AML-193 (cell line): ENCODE measurements at places on chromosomes 12 and 14.

GRCh38 chr12:13337791-13338190 is 141.3 kb downstream of the EMP1 start:
- DNase-seq, result no peak

- no peak for DNase-seq
Measured at GRCh38 chr12:43551971-43552559, at the start of gene ADAMTS20. Gene ADAMTS20 (minus strand): TSS chr12:43552203. CDS start chr12:43551921, 282 bp downstream.

- DNase-seq, result no peak
Measured at GRCh38 chr12:112167718-112168525, 42.6 kb downstream of the TRAFD1 start.

- DNase-seq, result no peak
Measured at GRCh38 chr14:100950024-100950423, 46.5 kb upstream of the RTL1 start.

- DNase-seq, result no peak
Measured at GRCh38 chr12:61923152-61923551, 337.1 kb upstream of the USP15 start.

DNA sequence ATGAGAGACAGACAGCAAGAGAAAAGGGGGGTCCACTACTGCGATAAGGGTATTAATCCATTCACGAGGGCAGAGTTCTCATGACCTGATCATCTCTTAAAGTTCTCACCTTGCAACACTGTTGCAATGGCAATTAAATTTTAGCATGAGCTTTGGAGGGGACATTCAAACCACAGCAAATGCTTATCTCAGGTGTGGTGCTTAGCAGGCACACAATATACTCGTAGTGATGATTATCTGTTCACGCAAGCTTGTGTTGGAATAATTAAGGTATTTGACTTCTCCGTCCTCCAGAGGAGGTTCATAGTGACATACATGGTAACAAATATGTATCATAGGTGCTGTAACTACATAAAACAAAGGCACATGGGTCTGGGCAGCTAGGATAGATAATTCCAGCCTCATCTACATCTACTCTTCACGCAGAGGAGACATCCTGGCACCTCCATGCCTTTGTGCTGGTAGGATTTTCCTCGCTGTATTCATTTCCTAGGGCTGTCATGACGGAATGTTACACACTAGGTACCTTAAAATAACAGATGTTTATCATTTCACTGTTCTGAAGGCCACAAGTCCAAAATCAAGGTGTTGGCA is 221.2 kb downstream of the RBM19 start:
- DNase-seq, result no peak

DNA sequence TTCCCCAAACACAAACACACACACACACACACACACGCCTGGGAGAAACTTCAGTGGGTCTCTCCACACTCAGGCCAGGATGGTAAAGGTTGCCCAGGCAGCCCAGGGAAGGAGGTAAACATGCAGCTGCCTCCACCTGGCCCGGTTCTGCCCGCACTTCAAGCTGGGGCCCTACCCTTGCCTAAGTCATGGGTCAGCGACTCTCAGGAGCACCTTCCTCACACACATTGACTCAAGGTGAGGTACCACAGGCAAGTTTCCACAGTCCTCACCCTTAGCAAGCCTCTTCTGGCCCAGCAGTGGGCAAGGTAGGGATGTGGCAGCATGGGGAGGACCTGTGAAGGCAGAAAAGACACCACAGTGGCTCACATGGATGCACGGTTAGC is 14.1 kb upstream of the FAIM2 start:
- DNase-seq, result no peak

- no peak for DNase-seq
Measured at GRCh38 chr14:67881225-67881624, 61.6 kb downstream of the RAD51B start.

DNA sequence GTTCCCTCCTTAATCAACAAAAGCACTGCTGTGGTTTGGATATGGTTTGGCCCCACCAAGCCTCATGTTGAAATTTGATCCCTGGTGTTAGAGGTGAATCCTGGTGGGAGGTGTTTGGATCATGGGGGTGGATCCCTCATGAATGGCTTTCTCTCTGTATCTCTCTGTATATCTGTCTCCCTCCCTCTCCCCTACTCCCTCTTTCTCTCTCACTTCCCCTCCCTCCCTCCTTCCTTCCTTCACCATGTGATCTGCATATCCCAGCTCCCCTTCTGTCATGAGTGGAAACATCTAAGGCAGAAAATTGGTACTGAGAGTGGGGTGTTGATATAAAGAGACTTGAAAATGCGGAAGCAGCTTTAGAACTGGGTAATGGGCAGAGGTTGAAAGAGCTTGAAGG is 5.2 kb downstream of the GSKIP start:
- DNase-seq, result no peak

DNA sequence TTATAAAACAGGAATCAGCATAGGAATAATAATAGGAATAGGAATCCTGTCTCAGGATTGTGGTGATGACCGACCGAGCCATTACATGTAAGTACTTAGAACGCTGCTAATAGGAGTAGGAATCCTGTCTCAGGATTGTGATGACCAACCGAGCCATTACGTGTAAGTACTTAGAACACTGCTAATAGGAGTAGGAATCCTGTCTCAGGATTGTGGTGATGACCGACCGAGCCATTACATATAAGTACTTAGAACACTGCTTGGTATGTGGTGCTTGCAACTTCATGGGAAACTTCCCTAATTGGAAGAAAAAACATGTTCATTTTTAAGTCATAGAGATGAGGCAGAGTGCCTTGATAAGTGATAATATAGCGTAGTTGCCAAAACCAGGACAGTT is 30.0 kb downstream of the ELK3 start:
- DNase-seq, result no peak

- no peak for DNase-seq
Measured at GRCh38 chr14:105665247-105665950, 139.0 kb downstream of the TMEM121 start.

DNA sequence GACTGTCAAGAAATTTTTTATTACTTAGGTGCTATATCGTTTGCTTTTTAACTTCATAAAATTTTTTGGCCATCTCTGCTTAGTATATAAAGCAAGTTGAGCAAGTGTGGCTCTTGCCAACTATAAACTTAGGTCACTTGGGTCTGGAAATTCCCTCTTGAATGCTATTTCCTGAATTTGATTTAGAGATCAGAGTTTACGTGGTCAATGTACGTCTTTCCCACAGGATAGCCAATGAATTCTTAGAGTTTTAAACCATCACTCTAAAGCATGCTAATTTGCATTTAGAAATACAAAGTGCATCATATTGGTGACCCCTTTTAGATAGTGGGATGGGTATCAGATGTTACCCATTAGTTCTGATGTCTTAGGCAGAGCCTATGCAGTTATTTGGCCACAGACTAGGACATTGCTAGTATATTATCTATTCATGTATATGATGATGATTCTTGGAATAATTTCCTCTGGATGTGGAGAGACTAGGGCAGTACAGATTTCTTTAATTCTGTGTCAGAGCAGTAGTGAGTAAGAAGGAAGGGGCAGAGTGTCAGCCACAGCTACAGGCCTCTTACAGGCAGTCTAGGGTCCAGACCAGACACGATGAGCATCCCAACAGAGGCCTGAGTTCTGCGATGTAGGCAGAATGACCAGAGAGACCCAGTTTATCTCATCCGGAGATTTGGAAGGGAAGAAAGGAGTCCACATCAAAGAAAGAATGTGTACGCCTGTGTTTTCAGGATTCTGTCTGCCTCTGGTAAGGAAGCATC is 30.3 kb downstream of the SCN8A start:
- no peak for DNase-seq

DNA sequence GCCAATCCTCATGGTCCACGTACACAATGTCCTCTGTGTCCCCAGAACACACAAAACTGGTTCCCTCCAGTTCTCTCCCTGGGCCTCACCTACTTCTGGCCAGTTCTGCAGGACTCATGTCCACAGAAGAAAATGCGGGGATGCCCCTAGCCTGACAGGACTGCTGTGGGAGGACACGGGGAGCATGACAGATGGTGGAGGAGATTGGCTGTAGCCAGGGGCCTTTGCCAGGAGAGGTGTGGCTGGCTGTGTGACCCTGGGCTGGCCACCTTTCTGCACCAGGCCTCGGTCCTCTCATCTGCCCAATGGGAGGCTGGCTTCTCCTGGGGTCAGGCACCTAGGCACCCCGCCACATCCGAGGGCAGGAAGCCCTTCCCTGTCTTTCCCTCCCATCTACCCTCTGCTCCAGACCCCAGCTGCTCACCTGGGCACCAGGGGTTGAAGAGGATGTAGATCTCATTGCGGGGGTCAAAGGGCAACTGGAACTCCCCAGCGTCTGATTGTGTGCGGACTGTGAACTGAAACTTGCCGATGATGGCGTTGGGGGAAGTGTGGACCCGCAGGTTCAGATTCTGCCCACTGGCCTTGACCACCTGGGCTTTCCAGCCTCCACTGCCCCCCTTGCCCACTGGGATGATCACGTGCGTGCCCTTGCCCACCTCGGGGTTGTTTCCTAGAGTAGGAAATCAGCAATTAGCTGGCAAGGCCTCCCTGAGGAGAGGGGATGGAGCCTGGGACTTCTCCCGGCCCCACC is 2.8 kb downstream of the TGM1 start:
- DNase-seq, result no peak

DNA sequence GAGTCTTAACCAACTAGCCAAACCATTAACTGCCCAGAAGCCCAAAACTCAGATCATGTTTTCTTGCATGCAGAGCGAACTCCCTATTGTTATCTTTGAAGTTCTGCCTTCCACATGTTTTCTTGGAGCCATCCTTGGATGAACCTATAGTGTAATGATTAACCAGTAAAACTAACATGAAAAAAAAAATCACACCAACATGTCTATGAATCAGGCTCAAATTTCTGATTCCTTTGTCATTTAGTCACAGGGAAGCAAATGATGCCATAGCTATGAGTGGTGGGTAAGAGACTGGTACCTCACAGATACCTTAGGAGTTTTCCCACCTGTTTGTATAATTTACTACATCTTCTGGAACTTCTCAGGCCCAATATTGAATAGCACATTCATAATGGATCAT is 70.7 kb downstream of the PTPRO start:
- DNase-seq, result no peak

- no peak for DNase-seq
Measured at GRCh38 chr14:92475037-92475436, 38.5 kb upstream of the RIN3 start.

DNA sequence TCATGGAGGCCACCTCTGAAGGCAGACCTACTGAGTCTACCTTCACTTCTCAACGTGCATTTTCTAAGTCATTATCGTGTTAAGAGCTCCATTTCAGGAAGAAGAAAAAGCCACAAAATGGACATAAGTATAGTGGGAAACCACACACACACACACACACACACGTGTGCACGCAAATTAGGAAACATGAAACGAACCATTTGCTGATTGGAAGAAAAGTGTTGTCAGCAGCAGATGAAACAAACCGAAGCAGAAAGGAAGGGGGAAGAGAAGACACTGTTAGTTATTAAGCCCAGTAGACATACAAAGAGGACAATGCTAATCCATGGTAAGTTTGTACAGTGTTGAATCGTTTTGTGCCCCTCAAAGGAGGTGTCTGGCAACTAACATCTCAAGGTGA is 9.9 kb upstream of the VPS33A start:
- DNase-seq, result no peak

- no peak for DNase-seq
Measured at GRCh38 chr12:96335270-96335669, 65.0 kb downstream of the CDK17 start.

- DNase-seq, result no peak
Measured at GRCh38 chr14:105374389-105374788, 23.9 kb upstream of the TEX22 start.

GRCh38 chr12:131833896-131834641 is 5.9 kb downstream of the MMP17 start:
- DNase-seq, result no peak

GRCh38 chr12:6823182-6824084 is 1.8 kb downstream of the GPR162 start:
- DNase-seq, result no peak

GRCh38 chr12:8894378-8894777 is 19.9 kb upstream of the PHC1 start:
- DNase-seq, result no peak

DNA sequence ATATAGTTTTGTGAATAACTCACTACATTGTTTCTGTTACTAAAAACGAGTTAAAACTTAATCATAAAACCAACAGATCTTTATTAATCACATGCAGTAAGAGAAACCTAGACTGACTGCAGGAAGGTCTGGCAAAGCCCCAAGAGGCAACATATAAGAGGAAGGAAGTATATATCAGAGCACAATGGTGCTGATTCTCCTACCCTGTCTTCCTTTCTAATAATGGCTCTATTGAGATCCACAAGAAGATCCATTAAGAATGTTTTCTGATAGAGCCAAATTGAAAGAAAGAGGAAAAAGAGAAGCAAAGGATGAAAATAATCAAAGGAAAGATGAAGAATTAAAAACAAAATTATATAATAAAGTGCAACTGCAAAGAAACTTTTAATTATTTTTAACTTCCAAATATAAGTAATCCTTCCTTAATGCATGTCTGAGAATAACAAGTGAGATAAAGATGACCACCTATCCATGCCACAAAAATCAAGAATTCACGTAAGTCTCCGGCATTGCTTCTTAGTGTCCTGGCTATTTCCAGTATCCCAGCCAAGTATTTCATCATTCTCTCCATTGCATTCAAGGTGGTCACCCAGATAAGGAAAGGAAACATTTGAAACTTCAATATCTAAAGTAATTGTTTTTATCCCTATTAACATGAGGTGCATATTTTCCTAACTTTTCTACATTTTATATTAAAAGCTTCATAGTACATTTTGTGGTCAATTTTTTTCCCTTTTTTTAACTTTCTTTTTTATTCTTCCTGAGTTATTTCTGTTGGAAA is 62.2 kb downstream of the SOX5 start:
- no peak for DNase-seq

GRCh38 chr12:126157575-126157966 is 1092.3 kb downstream of the AACS start:
- DNase-seq, result no peak

GRCh38 chr12:120368789-120369602 is at the start of gene MSI1:
Gene MSI1 (minus strand): TSS chr12:120369164. CDS start chr12:120369091, 73 bp downstream.
- DNase-seq, result no peak

- no peak for DNase-seq
Measured at GRCh38 chr12:124428136-124428791, 133.4 kb downstream of the RFLNA start.

DNA sequence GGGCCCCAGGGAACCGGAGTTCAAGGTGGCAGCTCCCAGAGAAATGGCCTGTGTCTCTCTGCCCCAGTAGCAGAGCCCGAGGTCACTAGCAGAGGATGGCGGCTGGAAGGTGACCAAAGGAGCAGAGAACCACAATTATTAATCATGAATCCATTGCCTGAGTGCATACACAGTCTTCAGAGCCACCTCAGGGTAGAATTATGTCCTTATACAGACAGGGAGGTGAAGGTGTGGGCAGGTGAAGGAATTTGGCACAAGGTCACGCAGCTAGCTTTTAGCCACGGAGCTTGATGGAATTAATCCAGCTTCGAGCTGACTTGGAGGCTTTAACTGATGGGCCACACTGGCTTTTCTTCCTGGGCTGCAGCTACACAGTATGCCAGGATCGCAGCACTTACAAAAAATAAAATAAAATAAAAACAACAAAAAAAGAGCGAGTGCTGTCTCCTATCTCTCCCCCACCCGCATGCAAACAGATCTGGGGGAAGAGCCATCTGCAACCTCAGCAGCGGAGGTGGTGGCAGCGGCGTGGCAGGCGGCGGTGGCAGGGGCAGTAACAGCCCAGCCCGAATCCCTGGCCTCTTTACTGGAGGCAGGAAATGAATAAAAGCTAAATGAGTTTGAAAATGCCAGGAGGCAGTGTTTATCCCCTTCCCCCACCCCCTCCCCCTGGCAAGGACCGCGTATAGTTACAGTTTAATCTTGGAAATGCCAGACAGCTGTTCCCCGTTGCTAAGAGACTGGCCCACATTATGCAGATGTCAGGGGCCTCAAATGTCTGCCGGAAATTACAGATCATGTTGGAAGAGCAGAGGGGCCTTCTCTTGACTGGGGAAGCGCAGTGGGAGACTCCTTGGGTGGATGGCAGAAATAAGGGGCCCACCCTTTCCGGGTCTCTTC is 93.5 kb downstream of the LRRC74A start:
- DNase-seq, result no peak
